ENCODE measurements at places on chromosomes 5 and 9.

DNA sequence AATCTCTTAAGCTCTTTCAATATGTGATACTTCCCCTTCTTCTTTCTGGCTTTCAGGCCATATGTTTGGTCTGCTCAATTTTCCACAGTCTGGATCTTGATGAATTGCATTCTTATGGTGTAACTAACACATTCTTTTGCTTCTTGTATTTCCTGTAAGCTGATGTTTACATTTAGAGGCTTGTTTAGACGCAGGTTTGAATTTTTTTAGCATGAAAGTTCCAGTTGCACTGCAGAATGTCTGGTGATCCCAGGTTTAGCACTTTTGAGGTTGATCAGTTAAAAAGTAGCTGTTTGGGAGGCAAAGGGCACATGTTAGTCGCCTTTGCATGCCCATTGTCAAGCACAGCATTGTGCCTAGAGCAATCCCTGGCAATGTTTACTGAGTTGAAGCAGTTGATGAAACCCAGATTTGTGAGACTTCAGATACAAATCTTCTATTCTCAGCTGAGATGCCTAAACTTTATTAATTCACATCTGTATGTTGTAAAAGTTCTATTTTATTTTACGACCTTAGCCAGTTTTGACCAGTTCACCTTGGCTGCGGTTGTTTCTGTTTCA, 59.6 kb upstream of the SPATA31C2 start:
- no peak for DNase-seq

DNA sequence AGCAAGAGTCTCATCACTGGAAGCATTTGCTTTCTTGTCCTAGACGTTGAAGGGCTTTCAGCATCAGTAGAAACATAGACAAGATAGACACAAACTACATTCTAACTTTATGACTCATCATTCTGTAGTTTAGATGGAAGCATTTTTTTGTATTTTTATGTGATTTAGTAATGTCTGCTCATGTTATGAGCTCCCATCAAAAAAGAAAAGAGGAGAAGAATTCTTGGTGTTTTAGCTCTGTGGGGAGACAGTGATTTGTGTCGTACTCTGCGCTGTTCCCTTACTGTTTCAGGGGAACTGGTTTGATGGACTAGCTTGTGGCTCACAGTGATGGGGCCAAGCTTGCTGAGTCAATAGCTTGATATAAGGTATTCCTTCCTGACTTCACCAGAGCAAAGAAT, 159.2 kb upstream of the WWC1 start:
- no peak for DNase-seq

DNA sequence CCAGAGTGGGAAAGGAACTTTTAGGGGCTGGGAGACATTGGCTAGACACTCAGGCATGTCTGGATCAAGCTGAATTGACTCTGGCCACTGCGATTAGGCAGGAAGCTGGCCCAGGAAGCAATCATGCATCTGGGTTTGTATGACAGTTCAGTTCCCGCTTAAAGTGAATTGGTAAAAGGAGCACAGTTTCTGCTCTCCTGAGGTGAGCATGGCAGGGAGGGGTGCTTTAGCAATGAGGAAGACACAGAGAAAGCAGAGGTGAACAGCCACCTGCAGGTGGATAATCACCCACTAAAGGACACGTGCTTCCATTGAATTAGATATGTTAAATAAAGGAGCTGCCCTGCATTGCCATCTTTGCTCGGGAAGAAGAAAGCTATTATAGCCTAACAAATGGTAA, 248.1 kb upstream of the MAP3K1 start:
- DNase-seq, result no peak

DNA sequence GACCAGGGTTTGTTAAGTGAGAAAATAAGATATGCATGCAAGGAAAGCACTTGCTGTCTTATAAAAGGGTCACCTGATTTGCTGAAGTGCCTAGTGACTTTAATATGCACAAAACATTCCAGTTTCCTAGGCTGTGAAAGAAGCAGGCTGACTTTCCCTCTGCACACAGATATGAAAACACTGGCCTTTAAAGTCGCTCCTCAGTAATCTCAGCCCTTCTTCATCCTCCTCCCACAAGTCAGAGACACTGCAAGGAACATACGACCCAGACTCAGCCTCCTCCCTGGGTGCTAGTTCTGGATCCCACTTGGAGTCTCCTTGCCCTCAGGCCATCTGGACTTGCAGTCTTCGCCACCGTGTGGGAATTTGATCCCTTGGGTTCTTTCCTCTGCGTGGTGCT, 166.1 kb downstream of the CFAP90 start:
- DNase-seq, result no peak

DNA sequence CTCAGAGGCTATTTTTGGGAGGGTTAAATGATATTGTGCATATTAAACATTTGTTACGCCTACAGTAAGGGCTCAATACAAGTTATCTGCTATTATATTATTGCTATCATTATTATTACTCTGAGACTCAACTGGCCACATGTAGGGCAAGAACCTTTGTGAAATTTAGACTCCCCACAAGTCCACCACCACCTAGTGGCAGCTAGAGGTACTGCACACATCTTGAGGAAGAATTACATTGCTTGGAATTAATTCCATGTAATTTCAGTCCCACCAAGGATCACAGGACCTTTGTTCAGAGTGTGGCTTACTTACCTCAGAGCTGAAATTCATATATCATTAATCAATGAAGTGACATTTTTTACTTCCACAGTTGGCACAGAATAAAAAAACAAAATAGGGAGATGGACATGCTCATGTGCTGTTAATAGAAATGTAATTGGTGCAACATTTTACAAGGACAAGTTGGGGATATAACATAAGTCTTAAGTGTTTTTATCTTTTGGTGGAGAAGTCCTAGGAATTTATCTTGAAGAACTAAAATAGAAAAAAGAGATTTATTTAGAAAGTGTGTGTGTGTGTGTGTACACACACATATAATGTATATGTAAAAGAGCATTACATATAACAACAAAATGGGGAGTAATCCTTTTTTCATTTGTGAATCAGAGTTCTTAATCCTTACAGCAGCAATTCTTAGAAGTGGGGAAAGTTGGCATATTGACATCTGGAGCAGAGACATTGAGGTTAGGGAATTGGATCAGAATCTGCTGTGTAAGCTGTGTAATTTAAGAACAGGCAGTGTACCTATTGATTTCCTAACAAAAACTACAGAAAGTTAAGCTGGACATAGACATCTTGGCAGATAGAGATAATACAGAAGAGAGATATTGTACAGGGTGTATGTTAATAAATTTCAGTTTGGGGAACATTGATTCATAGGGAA, 11.2 kb downstream of the MSANTD3 start:
- peak; percentile 85 for DNase-seq

DNA sequence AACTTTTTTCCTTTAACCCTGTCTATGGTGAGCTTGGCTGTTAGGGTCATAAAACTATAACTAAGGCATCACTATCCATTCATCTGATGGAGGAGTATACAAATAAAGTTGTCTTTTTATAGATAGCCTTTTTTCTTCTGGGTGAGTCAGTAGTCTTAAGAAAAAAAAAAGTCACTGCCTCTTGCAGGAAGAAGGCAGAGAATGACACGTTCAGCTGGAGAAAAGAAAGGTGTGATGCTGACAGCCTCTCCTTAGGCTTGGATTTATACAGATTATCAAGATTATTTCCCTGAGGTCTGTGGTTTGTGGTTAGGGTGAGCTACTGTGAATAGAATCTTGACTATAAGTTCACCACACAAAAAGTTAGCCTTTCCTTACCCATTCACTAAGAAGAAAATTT, 23.0 kb downstream of the EPB41L4B start:
- no peak for DNase-seq

GRCh38 chr5:112174959-112175594, 244.0 kb downstream of the EPB41L4A start:
- DNase-seq, result no peak

GRCh38 chr5:157607371-157608161, 32.0 kb upstream of the ADAM19 start:
- no peak for DNase-seq

- no peak for DNase-seq
Observed at GRCh38 chr5:40384782-40385390, 294.8 kb upstream of the PTGER4 start.

DNA sequence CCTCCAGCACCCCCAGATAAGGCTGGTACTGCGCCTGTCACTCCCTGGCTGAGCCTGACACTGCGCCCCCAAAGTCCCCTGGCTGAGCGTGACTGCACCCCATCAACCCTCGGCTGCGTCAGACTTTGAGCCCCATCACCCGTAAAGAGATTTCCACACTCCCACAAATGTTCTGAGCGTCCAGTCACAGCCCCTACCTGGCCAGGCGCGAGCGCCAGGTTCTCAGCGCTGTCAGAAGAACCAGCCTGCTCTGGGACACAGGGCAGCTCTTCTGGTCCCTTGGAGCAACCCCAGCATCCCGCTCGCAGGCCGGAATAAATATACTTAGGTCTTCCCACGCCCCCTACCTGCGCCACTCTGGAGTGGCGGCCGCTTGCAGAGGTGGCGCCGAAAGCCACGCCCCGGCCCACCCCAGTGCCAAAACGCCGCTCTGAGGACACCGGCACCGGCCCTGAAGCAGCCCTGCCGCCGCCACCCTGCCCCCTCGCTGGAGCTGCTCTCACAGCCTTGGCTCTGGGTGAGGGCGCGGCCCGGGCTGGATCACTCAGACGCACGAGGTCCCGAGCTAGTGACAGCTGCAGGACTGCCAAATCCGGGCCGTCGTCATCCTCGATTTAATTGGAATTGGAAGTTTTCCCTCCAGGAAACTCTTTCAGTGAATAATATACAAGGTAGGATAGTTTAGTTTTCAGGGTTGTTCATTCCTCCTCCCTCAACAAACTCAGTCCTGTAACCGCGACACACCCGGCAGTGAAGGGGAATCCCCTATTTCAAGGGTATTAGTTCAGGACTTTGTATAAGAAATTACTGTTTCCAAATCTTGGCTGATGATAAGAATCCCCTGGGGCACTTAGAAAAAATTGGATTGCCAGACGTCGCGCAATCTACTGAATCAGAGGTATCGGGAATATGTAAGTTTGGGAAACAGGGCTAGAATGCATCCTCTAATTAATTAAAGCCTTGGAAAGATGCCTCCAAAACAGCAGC, 1.2 kb upstream of the CEMIP2 start:
- DNase-seq, result peak; percentile 93

- DNase-seq, result peak; percentile 90
Observed at GRCh38 chr5:132259069-132259851, 1.8 kb downstream of the PDLIM4 start.

GRCh38 chr5:52769061-52769460, 18.7 kb upstream of the ITGA1 start:
- no peak for DNase-seq

GRCh38 chr5:130278136-130278535, 373.9 kb downstream of the CHSY3 start:
- no peak for DNase-seq

GRCh38 chr9:81083067-81083466, 606.3 kb downstream of the TLE1 start:
- DNase-seq, result no peak

GRCh38 chr9:93316726-93317494, 133.0 kb downstream of the WNK2 start:
- peak; percentile 76 for DNase-seq

GRCh38 chr5:92849756-92850155, 731.3 kb downstream of the NR2F1-AS1 start:
- no peak for DNase-seq

DNA sequence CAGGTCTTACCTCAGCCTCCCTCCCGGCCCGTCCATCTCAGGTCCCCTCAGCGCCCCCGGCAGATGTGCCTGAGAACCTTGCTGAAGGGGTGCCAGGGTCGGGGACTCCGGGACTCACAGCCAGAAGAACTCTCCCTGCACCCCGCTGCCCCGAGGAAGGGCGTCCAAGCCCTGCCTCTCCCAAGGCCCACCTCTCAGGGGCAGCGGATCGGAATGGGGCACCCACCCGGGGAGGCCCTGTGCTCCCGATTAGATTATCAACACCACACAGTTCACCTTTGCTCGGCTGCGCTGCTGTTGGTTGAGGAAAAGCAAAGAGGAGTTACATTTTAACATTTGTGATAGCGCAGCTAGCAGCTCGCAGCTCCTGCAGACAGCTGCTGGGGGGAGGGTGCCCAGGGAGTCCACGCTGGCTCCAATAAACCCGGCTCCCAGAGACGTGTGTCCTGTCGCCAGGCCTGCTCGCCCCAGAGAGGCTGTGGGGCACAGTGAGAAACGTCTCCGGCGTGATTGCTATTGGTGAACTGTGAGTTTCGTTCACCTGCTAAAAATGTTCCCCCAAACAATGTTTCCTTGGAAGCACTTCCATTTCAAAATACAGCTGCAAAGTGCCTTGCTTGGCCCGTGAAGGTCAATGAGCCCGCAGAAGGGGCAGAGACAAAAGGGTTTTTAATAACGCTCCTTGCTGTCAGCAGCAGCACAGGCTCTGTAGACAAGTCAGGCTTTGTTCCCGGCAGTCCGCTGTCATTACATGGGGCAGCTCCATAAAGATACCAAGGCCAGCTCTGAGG, 18.6 kb upstream of the SLC6A19 start:
- DNase-seq, result no peak

GRCh38 chr5:106331415-106331814, 1339.3 kb downstream of the EFNA5 start:
- no peak for DNase-seq

GRCh38 chr9:111928359-111928720, 31.7 kb downstream of the UGCG start:
- DNase-seq, result no peak

DNA sequence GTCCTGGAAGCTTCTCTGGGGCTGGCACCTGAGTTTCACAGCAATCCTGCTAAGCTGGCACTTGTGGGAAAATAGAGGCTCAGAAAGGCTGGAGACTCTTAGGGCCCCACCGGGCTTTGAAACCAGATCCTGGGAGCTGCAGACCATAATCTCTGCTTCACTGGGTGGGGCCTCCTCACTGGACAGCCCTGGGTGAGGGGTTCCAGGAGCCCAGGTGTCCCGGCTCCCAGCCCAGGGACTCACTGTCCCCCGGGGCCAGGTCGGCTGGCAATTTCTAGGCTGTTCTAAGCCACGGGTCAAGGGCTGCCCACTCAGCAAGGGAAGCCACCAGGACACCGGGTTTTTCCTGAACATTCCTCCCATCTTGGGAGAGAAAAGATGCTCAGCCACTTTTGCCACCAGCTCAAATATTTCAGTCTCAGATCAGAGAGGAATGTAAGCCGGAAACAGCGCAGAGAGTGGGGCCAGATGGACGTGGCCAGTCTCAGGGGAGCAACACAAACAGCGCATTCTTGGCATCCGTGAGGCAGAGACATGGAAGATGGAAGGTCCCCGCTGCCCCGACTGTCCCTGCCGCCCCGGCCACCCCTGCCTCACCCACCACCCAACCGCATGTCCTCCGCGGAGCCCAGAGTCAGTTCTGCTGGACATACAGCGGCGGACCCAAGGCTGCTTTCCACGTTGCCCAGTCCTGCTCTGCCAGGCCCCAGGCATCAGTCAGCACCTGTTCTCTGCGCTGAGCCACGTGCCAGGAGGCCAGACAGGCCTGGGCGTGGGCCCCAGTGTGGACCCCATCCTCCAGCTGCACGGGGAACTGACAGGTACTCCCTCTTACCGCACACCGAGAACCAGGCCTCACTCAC, 72.6 kb downstream of the VAV2 start:
- no peak for DNase-seq

GRCh38 chr9:127794001-127794791, 8.4 kb downstream of the CDK9 start:
- no peak for DNase-seq

- DNase-seq, result no peak
Observed at GRCh38 chr5:82388181-82388580, 110.0 kb upstream of the RPS23 start.
